ENCODE measurements at places on chromosomes 5 and 9.

DNA sequence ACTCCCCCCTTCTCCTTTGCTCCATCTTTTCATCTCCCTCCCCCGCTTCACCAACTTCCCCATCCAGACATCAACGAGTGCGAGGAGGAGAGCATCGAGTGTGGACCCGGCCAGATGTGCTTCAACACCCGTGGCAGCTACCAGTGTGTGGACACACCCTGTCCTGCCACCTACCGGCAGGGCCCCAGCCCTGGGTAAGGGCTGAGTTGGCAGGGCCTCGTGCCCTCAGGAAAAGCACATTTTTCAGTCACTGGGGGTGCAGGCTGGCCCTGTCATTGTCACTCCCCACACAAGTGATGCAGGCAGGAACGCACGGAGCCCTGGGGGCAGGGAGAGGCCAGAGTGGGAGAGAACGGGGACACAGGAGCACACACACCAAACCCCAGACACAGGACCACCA lies 12.4 kb upstream of the ASS1 start:
- DNase-seq, result no peak

DNA sequence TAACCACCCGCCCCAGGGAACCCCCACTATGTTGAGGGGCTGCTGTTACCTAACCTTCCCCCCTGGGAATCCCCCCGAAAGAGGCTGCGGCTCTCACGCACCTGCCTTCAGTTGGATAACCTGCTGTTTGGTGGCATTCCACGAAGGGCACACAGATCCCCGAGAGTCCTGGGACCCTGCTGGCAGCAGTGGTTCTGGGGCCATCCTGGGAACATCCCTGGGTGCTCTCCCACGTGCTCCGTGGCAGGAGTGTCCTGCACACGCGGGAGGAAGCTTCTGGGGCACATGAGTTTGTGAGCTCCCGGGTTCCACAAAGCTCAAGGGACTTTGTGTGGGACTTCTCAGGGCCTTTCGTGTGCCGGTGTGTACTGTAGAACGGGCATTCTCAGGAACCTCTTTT lies 102.3 kb downstream of the RXRA start:
- no peak for DNase-seq

- DNase-seq, result no peak
Observed at GRCh38 chr5:150771034-150771795, 7.3 kb upstream of the SMIM3 start.

DNA sequence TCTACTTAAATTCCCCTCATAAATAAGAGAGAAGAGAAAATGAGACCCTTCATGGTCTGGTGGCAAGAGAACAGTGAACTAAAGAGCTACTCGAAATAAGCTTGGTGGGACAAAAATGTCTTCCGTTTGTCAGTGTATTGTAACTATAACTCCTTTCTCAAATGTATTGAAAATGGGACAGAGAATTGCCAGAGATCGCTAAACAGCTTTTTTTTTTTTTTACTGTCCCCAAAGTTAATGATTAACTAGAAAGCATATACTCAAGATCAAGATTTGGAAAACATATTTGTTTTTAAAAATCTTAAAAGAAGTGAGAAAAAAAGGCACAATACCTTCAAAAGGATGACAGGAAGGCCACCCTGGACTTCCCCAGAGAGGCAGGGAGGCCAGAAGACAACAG lies 206.4 kb upstream of the CTNND2 start:
- no peak for DNase-seq

DNA sequence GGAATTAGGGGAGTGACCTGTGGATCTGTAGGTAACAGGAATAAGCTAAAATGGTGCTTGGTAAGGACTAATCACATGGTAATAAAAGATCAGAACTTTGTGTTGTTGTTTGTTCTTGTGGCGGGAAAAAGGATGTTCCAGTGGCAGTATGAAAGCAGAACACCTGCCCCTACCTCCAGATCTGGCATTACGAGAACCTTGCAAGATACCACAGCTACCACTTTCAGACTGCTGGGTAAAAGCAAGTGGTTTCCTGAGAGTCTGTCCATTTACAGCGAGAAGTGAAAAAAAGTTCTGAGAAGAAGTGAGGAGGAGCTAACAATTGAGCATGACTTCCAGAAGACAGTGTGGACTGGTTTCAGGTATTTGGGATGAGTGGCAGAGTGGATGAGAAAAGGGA lies 252.5 kb downstream of the TLE4 start:
- no peak for DNase-seq

DNA sequence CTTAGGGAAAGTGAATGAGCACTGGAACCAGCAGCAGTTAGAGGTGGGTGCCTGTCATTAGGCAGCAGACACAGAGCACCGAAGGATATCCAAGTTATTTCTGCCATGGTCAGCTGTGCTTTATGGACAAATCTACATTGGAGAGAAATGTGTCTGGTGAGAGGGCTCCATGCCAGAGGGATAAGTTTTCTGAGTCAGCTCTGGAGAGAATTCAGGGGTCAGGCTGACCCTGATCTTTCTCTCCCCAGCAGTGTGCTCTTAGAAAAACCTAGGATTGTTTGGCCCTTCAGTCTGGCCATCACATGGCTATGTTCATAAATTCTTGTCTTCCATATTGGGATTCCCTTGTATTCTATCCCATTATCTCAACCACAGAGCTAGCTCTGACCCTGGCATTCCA lies 8.9 kb upstream of the IL17B start:
- DNase-seq, result no peak

- DNase-seq, result no peak
Observed at GRCh38 chr5:131709043-131709442, 74.0 kb upstream of the RAPGEF6 start.

GRCh38 chr5:81896764-81897163 lies 75.1 kb upstream of the ATG10 start:
- DNase-seq, result no peak

DNA sequence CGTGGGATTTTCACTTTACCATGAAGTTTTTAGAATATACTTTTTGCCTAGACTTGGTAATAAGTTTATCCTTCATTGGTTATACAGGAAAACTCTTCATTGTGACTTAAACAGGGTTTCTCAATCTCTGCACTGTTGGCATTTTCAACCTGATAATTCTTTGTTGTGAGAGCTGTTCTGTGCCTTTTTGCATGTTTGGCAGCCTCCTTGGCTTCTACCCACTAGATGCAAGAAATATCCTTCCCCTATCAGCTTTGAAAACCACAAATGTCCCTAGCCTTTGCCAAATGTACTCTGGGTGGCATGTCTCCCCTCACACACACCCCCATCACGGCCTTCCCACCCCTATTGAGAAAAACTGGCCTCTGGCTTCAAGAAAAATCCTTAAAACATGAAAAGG lies 180.9 kb downstream of the ESM1 start:
- DNase-seq, result no peak

GRCh38 chr9:124010665-124011321 lies 775 bp upstream of the LHX2 start:
- no peak for DNase-seq

- no peak for DNase-seq
Observed at GRCh38 chr9:33065157-33066076, 11.1 kb downstream of the SMU1 start.

DNA sequence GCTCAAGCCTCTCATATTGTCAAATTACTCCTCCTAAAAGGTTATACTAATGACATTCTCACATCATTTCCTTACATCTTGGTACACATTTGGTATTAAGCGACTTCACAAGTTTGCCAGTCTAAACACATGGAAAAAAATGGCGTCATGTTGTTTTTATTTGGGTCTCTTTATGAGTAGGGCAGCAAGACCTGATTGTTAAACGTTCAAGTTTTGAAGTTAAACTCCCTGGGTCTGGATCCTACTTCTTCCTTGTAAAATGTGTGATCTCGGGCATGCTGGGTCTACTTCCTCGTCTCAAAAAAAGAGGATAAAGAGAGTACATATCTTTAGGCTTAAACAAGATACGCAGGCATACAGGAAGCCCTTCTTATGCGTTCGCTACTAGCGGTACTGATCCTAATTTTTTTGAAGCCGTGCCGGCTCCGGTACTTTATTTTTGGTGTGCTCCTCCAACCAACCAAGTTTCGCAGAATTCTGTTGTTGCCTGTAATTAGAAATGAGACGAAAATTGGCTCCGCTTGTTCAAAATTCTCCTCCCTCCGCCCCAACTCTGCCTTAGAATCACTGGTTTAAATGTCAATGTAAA lies 596 bp upstream of the CDC37L1 start:
- no peak for DNase-seq

DNA sequence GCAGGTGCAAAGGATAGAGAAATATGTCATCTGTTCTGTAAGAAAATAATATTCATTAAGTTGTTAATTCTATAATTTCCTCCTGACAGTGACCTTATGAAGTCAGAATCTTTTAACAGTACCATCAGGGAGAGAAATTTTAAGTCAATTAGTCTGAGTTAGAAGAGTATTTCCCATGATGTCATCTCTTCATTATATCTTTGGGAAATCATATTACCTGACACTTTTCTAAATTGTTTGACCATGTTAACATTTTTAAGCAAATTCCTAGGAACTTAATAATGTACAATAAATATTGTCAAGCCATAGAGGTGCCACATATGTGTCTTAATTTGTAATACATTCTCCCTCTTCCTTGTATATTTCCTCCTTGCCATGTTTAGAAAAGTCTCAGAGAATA lies 124.4 kb upstream of the C6 start:
- no peak for DNase-seq

DNA sequence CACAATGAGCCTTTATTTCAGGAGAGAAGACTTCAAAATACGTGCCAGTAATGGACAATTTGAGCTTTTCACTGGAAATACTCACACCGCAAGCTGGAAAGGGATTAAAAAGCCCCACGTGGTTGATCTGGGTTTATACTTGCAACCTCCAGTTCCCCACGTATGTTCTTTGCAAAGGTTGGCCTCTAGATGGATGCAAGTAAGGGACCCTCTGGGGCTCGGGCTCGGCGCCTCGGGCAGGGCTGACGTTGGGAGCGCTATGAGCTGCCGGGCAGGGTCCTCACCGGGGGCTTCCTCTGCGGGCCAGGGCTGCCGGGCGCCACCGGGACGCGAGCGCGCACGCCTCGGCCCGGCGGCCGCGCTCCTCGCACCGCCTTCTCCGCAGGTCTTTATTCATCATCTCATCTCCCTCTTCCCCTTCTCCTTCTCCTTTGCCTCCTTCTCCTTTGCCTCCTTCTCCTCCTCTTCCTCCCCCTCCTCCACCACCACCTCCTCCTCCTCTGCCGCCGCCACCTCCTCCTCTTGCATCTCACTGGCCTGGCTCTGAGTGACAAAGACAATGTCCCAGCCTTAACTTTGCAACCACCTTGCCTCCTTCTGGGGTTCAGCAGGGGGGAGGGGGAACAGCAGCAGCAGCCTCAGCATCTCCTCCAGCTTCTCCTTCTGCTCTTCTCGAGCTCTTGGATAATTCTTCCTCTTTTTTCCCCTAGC lies 701 bp upstream of the ZNF462 start:
- no peak for DNase-seq

GRCh38 chr5:143187495-143187894 lies 216.0 kb downstream of the NR3C1 start:
- DNase-seq, result no peak

- no peak for DNase-seq
Observed at GRCh38 chr9:121744002-121744686, 92.7 kb downstream of the DAB2IP start.

DNA sequence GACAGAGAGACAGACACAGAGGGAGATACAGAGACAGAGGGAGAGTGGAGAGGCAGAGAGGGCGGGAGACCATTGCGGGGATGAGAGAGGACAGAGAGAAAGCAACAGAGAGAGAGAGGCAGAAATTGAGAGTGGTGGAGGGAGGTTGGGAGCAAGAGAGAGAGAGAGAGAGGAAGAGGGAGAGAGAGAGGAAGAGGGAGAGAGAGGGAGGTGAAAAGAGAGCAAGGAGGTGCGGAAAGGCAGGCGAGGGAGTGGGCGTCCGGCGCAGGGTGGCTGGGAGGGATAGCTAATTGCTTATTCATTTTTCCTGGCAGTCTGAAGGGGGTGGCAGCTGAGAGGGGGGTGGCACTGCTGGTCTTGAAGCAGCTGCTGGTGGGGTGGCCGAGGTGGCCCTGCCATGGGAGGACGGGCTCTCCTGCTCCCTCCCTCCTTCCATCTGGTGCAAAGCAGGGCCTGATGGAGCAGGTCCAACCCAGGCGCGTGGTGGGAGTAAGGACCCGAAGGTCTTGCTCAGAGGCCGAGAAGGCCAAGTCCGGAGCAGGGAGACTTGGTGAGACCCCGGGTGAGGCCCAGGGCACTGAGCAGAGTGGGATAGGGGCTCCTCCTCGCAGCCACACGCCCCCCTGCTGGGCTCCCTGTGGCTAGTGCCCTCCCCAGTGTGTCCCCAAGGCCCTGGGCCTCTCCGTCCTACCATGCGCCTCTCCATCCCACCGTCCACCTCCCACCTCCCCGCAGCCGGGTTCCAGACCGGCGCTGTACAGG lies 25.3 kb upstream of the RNU6ATAC start:
- no peak for DNase-seq

DNA sequence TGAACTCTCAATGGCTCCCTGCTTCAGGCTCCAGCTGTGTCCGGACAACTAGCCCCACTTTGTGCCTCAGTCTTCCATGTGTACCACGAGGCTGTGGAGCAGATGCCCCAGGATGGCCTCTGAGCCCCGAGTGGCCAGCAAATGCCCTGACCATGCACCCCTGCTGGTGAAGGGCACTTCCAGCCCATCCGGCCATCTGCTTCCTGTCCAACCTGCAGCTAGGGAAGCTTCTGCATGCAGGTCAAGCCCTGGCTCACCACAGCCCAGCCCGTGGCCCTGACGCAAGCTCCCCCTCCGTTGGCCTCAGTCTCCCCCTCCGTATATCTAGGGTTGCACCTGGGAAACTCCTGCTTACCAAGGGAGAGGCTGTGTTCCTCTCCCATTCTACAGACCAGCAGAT lies 4.8 kb downstream of the NINJ1 start:
- DNase-seq, result no peak

DNA sequence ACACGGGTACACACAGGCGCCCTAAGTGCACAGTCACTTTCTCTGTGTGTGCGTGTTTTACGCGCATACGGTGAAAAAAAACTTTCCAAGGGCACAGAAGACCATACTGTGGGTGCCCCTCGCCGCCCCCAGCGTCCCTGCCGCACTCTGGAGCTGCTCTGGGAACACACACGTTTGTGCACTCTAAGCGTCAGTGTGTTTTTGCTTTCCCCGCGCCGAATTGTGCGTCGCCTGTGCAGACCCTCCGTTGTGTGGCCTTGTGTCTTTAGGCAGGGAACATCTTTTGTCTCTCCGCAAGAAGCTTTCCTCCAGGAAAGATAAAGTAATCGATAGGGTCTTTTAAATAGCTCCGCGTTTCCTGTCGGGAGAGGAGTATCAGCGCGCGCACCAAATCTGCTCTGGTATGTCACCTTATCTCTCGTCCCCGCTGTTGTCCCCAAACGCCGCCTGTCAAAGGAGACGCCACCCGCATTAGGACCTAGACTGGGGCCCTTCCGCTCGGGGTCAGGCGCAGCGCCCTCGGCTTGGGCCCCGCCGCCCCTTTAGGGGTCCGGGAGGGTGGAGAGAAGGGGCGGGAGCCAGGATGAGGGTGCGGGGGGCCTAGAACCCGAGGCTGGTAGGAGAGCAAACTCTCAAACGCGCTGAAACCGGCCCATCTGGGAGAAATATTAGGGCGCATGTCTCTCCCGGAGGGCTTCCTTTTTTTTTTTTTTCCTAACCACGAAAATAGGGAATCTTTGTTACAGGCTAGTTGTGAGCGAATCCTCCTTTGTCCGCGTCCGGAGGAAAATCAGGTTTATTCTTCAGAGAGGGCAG lies 10.5 kb upstream of the NKX2-5 start:
- no peak for DNase-seq

- DNase-seq, result no peak
Observed at GRCh38 chr5:2257326-2258244, 374.9 kb upstream of the IRX4 start.

Measured in stimulated activated CD4-positive, alpha-beta T cell treated with anti-CD3 and anti-CD28 coated beads, Interleukin-1b, Interleukin-23, amount 100 ng/mL, for 4 hours (primary cell).